NCI-H187 treated with DMSO at 0.1 percent for 48 hours (cell line): ENCODE measurements at places on chromosomes 3 and 15.

DNA sequence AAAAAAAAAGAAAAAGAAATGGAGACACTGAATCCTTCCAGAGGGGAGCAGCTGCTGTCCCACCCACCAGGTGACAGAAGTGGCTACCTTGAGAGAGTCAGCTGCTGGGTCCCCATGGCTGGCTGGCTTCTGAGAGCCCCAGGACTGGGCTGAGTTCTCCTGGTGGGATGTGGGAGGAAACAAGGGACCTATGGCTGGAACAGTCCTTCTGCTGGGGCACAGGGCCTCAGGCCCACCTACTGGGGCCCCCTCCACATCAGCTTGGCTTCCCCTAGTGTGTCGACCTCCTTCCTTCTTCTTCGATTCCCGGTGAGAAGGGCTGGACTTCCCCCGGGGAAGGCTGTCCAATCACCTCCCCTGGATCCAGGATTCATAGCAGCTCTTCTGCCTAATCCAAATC, 32.3 kb downstream of the PRR20G start:
- no peak for DNase-seq

DNA sequence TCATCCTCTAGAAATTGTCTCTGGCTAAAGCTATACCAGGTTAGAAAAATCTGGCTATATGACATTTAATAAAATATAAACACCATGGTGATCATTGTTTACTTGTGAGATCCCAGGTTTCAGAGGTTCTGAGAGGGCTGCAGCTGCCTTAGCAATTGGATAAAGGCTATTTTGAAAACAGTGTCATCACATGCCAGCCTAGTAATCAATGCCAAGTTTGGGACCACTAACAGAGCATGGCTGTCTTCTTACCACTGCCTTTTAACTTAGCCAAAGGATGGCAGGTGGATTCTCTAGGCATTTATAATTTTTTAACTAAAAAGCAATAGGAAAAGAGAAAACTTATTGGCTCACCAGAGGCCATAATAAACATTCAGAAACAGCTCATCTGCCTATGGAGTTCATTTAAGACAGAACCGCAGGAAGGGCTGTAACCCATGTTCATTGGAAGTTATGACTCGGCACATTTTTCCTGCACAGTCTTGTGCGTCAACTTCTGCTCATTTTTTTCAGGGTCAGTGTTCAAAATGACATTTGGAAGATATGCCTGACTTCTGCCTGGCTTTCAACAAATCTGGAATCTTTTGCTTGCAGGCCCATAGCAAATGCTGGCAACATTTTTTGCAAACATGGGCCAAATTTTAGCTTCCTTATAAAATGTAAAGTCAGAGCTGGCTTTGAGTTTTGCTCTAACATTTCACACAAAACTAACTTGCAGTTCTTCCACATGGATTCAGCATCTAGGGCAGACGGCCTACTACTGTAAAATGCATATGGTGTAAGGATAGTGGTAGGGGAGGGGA, 476.0 kb upstream of the TBL1XR1 start:
- DNase-seq, result no peak

DNA sequence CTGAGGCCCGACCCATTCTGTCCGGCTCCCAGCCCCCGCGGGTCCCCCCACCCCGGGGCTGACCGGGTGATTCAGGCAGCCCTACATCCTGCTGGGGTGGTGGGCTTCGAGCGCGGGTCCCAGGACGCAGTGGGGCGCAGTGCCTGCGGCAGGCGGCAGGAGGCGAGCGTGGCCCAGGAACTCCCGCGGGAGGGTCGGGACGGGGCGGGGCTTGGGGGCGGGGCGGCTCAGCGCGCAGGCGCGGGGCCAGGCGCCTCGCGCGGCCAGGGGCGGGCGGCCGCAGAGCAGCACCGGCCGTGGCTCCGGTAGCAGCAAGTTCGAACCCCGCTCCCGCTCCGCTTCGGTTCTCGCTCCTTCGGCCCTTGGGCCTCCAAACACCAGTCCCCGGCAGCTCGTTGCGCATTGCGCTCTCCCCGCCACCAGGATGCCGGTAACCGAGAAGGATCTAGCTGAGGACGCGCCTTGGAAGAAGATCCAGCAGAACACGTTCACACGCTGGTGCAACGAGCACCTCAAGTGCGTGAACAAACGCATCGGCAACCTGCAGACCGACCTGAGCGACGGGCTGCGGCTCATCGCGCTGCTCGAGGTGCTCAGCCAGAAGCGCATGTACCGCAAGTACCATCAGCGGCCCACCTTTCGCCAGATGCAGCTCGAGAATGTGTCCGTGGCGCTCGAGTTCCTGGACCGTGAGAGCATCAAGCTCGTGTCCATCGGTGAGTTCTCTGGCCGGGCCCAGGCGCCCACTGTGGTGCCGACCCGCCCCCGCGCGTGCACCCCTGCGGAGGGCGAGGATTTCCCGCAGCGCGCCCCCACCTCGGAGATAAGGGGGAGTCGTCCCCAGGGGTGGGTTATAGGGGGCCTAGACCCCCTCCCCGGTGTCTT, at the start of gene FLNB:
TSS of gene FLNB (plus strand) at position 282 of the 885 bp plus-strand sequence. CDS start at position 425, 143 bp downstream.
- DNase-seq, result no peak

- no peak for DNase-seq
Measured at GRCh38 chr3:21484057-21484827, 266.8 kb downstream of the ZNF385D start.

- DNase-seq, result no peak
Measured at GRCh38 chr3:193196746-193197145, 44.3 kb upstream of the PLAAT1 start.

GRCh38 chr3:82137861-82138260, 376.4 kb upstream of the GBE1 start:
- no peak for DNase-seq

- no peak for DNase-seq
Measured at GRCh38 chr15:73265536-73266153, 103.1 kb downstream of the HCN4 start.

- no peak for DNase-seq
Measured at GRCh38 chr3:103134023-103134724, 699.4 kb downstream of the ZPLD1 start.

- no peak for DNase-seq
Measured at GRCh38 chr3:50126287-50127211, 28.6 kb upstream of the SEMA3F start.

- no peak for DNase-seq
Measured at GRCh38 chr3:157534725-157535161, 31.5 kb upstream of the VEPH1 start.

- no peak for DNase-seq
Measured at GRCh38 chr15:57472861-57473260, 96.6 kb downstream of the CGNL1 start.

GRCh38 chr3:24367216-24367615, 127.4 kb downstream of the THRB start:
- DNase-seq, result no peak

GRCh38 chr3:7693976-7694375, 807.6 kb upstream of the LMCD1 start:
- no peak for DNase-seq
